ENCODE measurements at places on chromosomes 2 and 18. TPM values are rescaled to one million over a fixed set of nuclear protein-coding genes. Genes with fewer than 3 reads are reported as not detected.

DNA sequence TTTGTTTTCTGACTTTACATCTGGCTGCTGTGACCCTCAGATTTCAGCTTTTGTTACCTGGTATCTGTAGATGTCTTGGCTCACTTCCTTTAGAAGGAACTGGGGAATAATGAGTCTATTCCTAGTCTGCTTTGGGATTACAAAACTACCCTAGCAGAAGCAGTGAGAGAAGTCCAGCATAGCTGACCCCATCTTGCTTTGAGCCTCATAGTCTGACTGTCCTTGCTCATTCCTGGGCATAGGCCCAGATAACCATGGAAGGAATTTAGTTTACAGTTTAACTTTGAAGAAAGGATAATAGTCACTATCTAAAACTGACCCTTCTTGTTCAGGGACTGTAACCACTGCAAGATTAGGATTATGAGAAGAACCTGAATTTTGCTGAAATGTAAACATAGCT lies 163.0 kb upstream of the HNMT start:
- no peak for DNase-seq

- no peak for DNase-seq
Measured at GRCh38 chr2:218238887-218239286, 21.9 kb downstream of the ARPC2 start.

- no peak for DNase-seq
Measured at GRCh38 chr2:24832931-24833701, 39.9 kb downstream of the CENPO start.

DNA sequence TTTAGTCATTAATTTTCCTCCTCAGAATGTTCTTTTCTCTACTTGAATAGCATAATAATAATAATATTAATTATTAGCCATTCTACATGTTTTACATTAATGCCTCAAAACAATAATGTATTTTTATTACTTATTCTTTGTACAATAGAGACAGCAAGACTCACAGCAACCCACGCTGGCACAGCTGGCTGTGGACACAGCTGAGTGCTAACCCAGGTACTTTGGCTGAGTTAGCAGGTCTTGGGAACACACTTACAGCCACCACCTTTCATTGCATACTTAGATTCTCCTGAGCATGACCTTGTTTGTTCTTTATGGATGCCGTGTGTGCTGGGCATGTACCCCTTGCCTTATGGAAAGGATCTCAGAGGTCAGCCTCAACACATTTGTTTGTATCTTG lies 260.2 kb upstream of the ST6GAL2 start:
- DNase-seq = no peak

- DNase-seq = peak; percentile 14
Measured at GRCh38 chr18:3262234-3263131, 550 bp downstream of the MYL12B start.

GRCh38 chr2:158378926-158379325 lies 77.6 kb downstream of the CCDC148 start:
- no peak for DNase-seq

- DNase-seq = no peak
Measured at GRCh38 chr2:159075727-159076126, 107.3 kb downstream of the TANC1 start.

GRCh38 chr18:64994370-64994769 lies 756.4 kb upstream of the CDH7 start:
- DNase-seq = no peak

DNA sequence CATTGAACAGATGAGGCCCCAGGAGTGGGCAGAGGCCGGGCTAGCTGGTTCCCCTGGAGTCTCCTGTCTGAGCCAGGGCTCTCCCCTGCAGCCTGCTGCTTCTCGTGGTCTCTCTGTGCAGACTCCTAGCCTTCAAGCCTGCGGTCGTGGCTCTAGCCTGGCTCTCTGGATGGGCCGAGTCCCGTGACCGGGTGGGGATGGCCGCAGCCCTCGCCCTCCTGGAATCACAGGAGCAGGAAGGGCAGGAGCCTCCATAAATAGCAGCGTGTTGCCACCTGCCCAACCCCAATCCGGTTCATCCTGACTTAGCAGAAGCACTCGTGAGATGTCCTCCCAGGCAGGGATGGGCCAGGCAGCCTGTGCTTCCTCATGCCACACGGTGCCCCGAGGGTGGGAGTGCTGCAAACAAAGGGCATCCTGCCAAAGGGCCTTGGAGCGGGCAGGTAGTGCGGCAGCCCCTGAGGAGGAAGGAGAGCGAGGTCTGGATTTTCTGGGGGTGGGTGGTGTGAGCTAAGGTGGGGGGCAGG lies 43.9 kb downstream of the FOSL2 start:
- no peak for DNase-seq

GRCh38 chr2:18610090-18610489 lies 20.7 kb upstream of the NT5C1B start:
- no peak for DNase-seq

DNA sequence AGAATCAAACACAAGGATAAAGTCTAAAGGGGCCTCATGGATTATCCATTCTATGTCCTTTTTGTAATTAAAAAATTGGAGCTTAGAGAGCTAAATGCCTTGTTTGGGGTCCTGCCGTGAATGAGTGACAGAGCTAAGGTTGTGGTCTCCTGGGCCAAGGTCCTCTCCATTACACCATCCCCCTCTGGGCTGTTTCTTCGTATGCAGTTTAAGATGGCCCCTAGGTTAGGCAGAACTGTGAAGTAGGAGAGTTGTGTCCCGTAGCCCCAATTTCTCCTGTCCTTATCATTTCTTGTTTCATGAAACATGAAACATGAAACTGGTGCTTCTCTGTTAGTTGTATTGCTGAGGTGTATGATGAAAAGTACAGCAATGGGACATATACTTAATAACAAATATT lies 32.9 kb downstream of the CRIM1 start:
- DNase-seq = no peak

GRCh38 chr18:23890589-23890988 lies 124.0 kb upstream of the TTC39C start:
- DNase-seq = no peak

- DNase-seq = no peak
Measured at GRCh38 chr2:10370390-10370789, 67.7 kb downstream of the HPCAL1 start.

DNA sequence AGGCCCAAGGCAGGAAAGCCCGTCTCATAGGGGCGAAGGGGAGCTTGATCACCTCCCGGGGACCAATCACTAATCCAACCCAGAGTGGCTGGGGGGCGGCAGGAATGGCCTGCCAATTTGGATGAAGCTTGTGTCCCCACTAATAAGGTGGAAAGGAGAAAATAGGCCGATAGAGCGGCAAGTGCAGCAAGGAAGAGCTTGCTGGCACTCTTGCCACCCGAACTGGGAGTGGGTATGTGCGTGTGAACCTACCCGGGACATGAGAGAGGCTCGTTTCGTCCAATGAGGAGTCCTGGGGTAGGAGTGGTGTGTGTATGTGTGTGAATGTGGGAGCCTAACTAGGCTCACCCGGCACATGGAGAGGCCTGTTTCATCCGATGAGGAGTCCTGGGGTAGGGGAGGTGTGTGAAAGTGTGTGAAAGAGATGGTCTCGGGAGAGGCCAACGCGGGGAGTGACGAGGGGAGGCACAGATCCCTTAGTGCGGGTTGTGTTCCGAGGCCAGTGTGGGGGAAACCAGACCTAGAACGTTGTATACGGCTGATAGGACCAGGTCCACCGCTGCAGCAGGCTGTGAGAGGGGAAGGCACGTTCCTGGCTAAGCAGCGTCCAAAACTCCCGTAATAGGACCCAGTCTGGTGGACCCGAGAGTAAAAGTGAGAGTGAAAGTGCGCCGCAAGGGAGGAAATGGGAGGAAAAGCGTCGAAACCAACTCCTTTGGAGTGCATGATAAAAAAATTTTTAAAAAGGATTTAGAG lies 47.1 kb upstream of the SELENOI start:
- peak; percentile 25 for DNase-seq

- no peak for DNase-seq
Measured at GRCh38 chr18:78378983-78379382, 600.6 kb upstream of the SALL3 start.

- no peak for DNase-seq
Measured at GRCh38 chr2:16653083-16653375, 12.6 kb downstream of the CYRIA start.

- no peak for DNase-seq
Measured at GRCh38 chr2:45859682-45860081, 208.2 kb downstream of the PRKCE start.

- DNase-seq = no peak
Measured at GRCh38 chr2:52904355-52904891, 863.2 kb upstream of the CHAC2 start.

- DNase-seq = no peak
Measured at GRCh38 chr2:6880200-6880733, 2.7 kb downstream of the RSAD2 start.

- no peak for DNase-seq
Measured at GRCh38 chr18:39561126-39561525, 1995.5 kb upstream of the CELF4 start.

GRCh38 chr2:121330921-121331320 lies 45.9 kb upstream of the TFCP2L1 start:
- no peak for DNase-seq

- DNase-seq = no peak
Measured at GRCh38 chr2:15425712-15426111, 135.4 kb downstream of the NBAS start.

DNA sequence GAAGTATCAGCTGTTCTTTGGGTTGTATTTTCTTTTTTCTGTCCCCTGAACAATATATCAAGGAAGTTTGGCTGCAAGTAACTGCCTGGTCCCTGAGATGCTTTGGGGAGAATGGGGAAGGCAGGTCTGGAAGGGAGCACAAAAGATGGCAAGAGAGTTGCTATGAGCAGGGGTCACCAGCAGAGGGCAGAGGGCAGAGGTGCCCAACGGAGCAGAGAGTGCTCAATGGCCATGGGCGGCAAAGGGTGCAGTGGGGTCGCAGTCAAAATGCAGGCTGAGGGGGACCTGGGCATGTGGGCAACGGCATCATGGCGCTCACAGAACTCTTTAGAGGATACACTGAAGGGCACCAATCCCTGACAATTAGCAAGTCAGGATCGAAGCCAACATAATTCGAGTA lies 107.7 kb upstream of the ATP8B1 start:
- DNase-seq = no peak

GRCh38 chr2:17470855-17471641 lies 47.2 kb downstream of the RAD51AP2 start:
- no peak for DNase-seq

- no peak for DNase-seq
Measured at GRCh38 chr18:70419526-70419925, 130.7 kb downstream of the SOCS6 start.

DNA sequence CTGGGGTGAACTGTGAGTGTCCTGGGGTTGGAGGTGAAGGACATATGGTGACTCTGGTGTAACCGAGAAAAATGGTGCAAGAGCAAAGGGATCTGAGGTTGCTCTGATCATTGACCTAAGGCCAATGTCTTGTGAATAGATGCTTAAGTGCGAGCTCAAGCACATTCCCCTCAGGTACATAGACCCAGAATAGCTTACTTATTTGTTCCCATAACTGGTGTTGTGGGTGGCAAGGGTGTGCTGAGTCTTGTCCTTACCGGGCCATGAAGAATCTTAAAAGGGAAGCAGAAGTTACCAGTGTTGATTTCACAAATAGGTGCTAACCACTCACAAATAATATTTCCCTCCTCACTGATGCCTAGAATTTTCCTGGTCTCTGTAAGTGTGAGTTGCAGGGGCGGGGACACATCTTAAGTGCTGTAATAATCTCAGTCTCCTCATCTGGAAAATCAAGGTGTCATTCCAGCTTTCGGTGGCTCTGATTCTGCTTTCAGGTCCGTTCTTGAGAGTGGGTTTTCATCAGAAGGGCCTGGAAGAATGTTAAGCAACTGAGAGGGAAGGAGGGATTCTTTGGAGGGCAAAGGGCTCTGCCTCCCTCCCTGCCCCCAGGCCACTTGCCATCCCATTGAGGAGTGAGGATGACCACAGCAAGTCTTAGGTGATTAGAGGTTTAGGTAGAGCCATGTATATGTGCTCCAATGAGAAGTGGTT lies 54.9 kb downstream of the LIPG start:
- no peak for DNase-seq

- DNase-seq = no peak
Measured at GRCh38 chr2:53787614-53788289, 908 bp downstream of the ERLEC1 start.

GRCh38 chr2:171287611-171288010 lies 126.9 kb upstream of the TLK1 start:
- no peak for DNase-seq

Gene EMX1
- not detected for total RNA-seq

Gene EPB41L3
- 0.57 TPM for total RNA-seq

Gene SERPINB10
- total RNA-seq = not detected

Gene COL5A2
- 9.5 TPM for total RNA-seq

Gene ATOH8
- total RNA-seq = not detected

Gene HOXD10
- not detected for total RNA-seq

Gene ZNF385B
- total RNA-seq = not detected

Gene MAL
- total RNA-seq = 6.1 TPM

Gene SRD5A2
- total RNA-seq = not detected

Gene SERPINB7
- not detected for total RNA-seq

Gene ANKRD30B
- not detected for total RNA-seq

Gene SLC9A4
- not detected for total RNA-seq

Gene ABCB11
- not detected for total RNA-seq

Gene NOSTRIN
- total RNA-seq = 0.22 TPM

Gene LRP2
- total RNA-seq = not detected

Data from activated T-cell treated with anti-CD3 and anti-CD28 coated beads, Interleukin-2, amount 50 U/mL, for 4 hours (primary cell).